ENCODE measurements at places on chromosomes 13 and 19.

DNA sequence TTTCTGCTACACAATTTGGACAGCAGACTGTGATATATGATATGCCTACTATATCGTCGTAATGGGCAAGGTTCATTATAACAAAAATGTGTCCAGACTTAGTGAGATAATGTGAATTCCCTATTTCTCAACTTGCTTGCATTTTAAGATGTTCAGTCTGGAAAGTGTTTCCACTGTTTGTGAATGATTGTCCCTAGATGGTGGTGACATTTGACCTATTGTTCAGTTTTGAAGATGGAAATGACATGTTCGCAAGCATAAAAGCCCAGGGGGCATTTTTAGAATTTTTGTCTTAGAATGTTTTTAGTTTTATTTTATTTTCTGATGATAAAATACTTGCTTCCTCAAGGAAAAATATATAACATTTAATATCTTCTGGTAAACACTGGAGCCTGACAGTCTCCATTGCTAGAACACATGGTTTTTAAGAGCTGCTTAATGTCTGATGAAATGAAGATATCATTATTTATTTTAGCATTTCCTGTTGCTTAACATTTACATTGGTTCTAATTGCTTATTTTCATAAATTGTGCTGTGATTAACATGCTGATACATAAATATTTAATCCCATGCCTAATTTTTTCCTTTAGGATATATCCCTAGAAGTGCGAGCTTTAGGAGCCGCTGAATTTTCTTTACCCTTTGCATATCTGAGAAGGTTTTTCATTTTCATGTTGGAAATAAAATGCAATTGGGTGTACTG lies 27.1 kb downstream of the MBNL2 start:
- DNase-seq: no peak

GRCh38 chr19:13428352-13428751 lies 77.9 kb downstream of the CACNA1A start:
- DNase-seq: no peak

DNA sequence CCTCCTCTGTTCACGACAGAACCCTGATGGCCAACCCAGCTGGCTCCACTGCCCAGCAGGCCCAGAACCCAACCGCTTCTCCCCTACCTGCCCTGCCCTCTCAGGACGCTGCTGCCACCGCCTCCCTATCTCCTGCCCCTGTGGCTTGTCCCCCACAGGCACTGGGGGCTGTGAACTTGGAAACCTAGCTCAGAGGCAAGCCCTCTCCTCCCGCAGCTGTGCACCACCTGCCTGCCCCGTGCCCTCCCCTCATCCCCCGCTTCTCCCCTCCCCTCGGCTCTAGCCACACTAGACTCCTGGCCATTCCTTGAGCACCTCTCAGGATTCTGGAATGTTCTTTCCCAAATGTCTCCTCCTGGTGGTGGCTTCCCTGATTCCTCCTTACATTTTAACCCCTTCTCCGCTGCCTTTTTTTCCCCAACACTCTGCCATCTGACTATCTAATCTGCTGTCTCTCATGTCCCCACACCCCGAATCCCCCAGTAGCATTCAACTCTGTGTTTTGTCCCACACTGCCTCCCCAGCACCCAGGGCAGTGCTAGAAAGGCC lies 6.7 kb downstream of the NANOS3 start:
- no peak for DNase-seq

- no peak for DNase-seq
These were observed 473 bp upstream of the ITM2B start for GRCh38 chr13:48232420-48233045.

DNA sequence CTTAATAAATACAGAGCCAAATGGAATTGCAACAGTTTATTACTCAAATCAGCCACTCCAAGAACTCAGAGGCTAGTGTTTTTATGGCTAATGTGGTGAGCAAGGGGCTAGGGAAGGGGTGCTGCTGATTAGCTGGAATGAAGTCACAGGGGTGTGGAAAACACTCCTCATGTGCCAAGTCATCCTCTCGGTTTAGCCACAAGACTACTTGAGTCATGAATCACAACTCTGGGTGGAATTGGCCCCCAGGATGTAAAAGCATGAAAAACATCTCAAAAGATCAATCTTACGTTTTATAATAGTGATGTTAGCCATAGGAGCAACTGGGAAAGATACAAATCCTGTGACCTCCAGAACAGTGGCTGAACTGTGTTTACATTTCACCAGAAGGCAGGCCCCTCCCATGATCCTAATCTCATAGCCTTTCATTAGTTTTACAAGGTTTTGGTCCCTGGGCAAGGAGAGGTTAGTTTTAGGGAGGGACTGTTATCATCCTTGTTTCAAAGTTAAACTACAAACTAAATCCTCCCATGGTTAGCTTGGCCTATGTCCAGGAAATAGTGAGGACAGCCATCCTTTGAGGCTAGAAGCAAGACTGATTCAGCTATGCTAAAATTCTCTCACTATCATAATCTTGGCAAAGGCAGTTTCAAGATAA lies 2020.1 kb upstream of the PCDH20 start:
- no peak for DNase-seq

- DNase-seq: no peak
These were observed 3.1 kb downstream of the HRC start for GRCh38 chr19:49152119-49152550.

- DNase-seq: no peak
These were observed 201.6 kb downstream of the MTUS2 start for GRCh38 chr13:29021717-29022116.

DNA sequence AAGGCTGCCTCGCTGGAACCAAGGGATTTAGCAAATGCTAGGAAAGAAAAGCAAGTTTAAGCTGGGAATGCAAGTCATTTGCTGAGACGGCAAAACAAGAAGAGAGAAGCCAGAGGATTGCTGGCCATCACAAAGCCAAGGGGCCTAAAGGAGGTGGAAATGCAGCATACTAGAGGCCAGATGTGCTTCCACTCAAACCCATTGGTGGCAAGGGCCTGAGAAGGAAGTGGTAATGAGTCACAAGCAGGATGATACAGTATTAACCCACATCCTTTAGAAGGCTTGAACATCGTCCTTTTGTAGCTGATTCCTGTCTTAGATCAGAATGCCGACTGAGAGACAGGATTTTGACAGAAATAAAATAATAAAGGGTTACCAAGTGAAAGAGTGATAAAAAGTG lies 68.2 kb downstream of the ITGBL1 start:
- DNase-seq: no peak

DNA sequence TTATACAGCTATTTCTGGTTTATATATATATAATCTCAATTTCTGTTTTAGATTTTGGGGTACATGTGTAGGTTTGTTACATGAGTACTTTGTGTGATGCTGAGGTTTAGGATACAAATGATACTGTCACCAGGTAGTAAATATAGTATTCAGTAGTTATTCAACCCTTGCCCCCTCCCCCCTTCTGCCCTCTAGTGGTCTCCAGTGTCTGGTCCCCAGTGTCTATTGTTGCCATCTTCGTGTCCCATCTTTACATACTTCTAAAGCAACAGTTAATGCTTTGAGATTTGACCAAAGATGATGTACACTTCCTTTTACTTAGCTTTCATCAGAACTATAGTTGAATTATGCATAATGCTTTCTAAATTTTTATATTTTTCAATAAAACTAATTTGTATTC lies 1623.4 kb upstream of the PRR20A start:
- no peak for DNase-seq

GRCh38 chr13:20415306-20415679 lies 110.4 kb downstream of the CRYL1 start:
- DNase-seq: no peak

DNA sequence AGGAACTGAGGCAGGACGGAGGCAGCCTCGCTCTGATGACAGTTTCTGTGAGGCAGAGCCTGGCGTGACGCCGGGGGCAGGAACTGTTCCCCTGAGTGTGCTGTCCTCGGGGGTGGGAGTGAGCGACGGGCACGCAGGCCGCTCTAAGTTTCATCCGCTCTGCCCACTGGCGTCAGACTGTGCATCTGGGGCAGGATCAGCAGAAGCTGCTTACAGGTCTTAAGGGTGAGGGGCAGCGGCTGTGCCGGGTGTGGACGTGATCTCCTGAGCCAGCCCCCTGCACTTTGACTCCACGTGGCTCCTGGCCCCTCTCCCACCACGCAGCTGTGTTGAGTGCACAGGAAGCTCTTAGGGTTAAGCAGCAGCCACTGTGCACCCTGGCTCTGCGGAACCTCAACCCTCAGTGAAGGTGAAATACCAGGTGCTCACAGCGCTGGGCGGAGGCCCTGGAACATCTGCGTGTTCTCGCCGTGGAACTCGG lies 1.5 kb downstream of the GRK1 start:
- no peak for DNase-seq

DNA sequence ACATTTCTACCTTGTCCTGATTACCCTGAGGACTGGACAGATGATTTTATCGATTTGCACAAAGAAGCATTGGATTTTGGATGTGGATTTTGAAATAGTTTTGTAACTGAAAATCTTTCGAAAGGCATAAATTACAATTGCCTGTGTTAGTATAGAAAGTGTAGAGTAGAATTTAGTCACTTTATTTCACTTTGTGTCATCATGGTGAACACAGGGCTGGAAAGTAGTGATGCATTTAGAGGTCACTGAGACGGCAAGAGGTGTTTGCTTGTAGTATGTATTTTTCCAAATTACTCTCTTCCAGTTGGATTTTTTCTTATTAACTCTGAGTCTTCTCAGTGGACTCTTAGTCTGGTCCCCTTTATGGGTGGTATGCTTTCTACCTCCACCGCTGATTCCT lies 326.0 kb downstream of the NALCN start:
- DNase-seq: no peak

DNA sequence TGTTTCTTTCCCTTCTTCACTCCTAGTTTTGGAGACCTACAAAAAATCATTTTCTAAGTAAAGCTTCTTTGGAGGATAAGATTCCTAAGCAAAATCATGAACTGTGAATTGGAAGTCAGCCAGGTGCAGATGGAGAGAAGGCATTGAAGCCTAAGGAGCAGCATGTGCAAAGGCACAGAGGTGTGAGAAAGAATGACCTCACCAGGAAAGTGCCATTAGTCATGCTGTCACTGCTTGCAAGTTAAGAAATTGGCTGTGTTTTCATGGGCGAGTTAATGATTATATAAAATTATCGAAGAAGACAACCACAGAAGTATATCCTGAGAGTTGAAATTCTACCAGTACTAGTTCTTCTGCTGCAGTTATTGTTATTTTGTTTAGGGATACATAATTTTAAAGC lies 80.3 kb upstream of the KLHL1 start:
- no peak for DNase-seq

- DNase-seq: peak; percentile 87
These were observed 8.8 kb upstream of the BBC3 start for GRCh38 chr19:47239610-47240296.

DNA sequence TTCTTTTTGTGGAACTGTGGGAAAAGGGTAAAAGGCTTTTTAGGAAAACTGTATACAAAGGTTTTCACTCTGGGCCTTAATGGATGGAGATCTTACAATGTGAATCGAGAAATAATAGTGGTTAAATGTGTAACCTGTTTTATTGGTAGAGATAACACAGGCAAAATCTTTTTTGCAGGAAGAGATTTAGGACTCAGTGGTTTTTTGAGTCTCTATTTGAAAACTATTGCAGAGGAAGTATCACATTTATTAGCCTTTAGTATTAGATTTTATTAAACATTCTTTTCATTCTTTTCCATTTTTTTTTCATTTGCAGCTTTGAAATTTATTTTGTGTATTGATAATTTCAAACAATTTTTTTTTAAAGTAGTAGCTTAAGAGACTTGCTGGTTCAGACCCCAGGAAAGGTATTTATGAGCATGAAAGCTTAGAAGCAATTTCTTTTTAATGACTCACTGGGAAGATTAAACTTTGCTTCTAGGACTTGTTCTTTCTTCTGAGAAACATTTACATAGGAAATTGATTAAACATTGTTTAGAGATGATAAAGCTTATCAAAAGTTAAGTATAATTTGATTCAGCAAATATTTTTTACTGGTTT lies 10.5 kb downstream of the KLF5 start:
- no peak for DNase-seq

GRCh38 chr13:34640179-34640992 lies 301.7 kb upstream of the NBEA start:
- no peak for DNase-seq

GRCh38 chr19:7865262-7865911 lies 8.8 kb downstream of the PRR36 start:
- no peak for DNase-seq

DNA sequence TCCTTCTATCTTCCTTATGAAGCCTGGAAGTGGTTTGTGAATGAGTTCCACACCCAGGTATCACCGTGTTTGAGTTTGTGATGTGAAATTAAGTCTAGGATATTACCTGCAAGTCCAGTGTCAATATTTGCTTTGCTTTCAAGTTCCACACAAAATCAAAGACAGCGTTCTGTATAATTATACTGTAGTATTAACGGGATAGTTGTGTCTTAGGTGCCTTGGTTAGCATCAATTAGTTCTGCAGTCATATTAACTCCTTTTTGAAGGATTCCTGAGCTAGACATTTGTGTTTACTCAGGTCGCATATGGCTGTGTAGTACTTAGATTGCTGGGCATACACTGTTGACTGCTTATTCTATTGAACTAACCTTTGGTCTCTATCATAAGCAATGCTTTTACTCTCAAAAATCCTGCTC lies 54.4 kb downstream of the ERCC5 start:
- no peak for DNase-seq
